ENCODE measurements at places on chromosomes 16 and 17. TPM values are rescaled to one million over a fixed set of nuclear protein-coding genes. Genes with fewer than 3 reads are reported as not detected.

GRCh38 chr17:11302401-11303186, 61.6 kb downstream of the SHISA6 start:
- H3K27me3 ChIP-seq: no peaks in the 10 kb centered on the region
- no peak for DNase-seq
- no peaks in the 10 kb centered on the region for H3K4me1 ChIP-seq
- peaks cover 6% of the 10 kb centered on the region for H3K36me3 ChIP-seq
- no peak overlapping the region for H3K27ac ChIP-seq

GRCh38 chr16:30830072-30830417, 43.0 kb upstream of the ZNF629 start:
- DNase-seq: no peak
- no peaks in the 10 kb centered on the region for H3K4me1 ChIP-seq
- no peak overlapping the region for H3K27ac ChIP-seq
- peaks cover 5% of the 10 kb centered on the region for H3K27me3 ChIP-seq

DNA sequence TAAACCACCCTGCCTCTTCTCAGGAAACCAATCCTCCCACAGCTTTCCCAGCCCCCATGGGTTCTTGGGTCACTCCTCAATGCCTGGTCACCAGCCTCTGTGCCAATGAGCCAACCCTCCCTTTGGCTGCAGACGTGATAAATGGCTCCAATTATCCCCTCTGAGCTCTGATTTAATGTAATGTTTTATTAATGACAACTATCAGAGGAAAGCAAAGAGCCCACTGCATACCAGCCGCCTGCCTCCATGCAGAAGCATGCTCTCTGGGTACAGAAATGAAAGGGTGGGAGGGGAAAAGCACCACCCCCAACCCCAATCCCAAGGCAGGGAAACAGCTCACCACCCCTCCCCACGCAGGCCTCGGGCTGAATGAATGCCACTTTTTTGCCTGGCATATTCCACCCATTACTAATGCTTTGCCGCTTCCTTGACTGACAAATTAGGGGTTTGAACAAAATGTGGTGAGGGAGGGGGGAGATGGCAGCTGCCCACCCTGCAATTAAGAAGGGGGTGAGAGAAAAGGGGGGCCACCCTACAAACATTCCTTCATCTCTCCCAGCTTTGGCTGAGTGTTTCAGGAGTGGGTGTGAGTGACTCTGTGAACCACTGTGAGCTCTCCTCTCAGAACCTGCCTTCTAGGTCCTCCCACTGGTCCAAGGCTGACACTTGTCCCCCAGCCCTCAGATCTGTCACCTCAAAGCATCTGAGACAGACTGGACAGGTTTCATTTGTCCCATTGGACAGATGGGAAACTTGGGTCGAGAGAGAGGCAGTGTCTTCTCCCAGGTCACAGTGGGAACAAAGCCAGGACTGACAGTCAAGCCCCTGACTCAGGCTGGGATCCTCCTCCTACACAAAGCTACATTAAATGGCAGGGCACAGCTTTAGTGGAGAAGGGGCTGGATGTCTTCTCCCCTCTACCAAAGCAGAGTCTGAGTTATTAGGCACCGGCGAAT, 161.5 kb downstream of the TMEM132E start:
- no peak overlapping the region for H3K4me3 ChIP-seq
- H3K27ac ChIP-seq: no peak overlapping the region
- no peaks in the 10 kb centered on the region for H3K4me1 ChIP-seq
- H3K27me3 ChIP-seq: no peaks in the 10 kb centered on the region

DNA sequence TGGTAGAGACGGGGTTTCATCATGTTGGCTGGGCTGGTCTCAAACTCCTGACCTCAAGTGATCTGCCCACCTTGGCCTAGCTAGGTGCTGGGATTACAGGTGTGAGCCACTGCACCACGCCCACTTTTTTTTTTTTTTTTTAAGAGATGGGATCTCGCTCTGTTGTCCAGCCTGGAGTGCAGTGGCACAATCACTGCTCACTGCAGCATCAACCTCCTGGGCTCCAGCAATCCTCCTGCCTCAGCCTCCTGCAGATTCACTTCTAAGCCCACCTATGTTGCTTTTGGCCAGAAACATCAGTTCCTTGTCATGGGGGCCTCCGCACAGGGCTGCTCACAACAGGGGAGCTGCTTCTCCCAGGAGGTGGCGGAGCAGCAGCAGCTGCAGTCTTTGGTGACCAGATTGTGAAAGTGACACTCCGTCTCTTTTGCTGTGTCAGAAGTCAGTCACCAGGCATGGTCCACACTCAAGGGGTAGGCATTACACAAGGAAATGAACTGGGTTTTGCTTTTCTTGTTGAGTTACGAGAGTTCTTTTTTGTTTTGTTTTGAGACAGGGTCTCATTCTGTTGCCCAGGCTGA, 4.5 kb upstream of the NME4 start:
- H3K4me1 ChIP-seq: peaks cover 10% of the 10 kb centered on the region
- DNase-seq: no peak
- no peak overlapping the region for H3K27ac ChIP-seq
- no peaks in the 10 kb centered on the region for H3K36me3 ChIP-seq
- peaks cover 3% of the 10 kb centered on the region for H3K27me3 ChIP-seq

DNA sequence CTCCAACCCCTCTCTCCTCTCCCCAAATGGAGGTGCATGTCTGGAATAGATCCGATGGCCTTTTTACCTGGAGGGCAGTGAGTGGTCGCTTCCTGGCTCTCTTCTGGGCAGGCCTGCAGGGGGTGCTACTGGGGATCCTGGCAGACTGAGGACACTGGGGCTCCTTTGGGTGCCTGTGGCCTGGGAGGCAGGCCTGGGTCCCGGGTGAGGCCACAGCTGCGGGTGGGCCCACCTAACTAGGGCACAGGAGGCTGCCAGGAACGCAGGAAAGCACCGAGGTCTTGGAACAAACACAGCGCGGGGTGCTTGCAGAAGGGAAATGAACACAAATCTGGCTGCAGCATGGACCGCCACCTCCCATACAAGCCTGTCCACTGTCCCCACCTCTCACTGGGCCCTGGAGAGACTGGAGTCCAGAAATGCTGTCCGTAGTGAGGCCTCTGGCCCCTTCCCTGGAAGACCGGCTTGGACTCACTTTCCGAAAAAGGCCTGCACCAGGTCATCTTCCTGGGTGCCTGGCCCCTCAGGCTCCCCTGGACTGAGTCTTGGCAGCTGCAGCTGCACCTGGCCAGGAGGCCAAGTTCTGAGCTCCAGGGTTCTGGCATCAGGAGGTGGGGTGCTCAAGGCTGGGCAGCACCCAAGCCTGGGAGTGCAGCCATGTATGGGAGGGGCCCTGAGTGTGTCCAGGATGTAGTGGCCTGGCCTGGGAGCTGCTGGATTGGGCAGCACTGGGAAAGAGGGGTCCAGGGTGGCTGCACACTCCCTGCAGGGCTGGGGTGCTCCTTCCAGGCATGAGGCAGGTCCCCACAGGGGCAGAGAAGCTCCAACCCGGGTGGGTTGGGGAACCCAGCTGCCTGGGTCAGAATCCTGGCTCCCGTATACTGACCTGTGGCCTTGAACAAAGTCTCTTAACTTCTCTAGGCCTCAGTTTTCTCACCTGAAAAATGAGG, 195.1 kb downstream of the IRF8 start:
- H3K27me3 ChIP-seq: peaks cover 7% of the 10 kb centered on the region
- no peak overlapping the region for H3K4me3 ChIP-seq
- H3K27ac ChIP-seq: no peak overlapping the region

DNA sequence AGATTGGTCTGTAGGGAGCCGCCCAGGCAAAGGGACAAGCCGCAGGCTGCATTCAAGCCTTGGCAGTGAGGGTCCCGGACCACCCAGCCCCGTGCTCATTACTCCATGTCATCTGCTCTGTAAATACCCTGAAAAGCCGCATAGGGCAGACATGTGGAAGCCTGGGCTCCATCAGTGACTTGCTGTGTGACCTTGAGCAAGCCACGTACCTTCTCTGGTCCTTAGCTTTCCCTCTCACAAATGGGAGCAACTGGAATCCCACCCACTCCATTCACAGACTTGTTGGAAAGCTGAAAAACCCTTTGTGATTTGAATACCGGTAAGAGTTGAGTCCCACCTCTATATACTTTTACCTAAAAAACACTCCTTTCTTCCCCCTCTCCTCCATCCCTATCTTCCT, 11.9 kb downstream of the CAMKK1 start:
- H3K4me1 ChIP-seq: peaks cover 54% of the 10 kb centered on the region
- H3K36me3 ChIP-seq: no peaks in the 10 kb centered on the region
- no peak for DNase-seq
- H3K4me3 ChIP-seq: no peak overlapping the region
- H3K27me3 ChIP-seq: peaks cover 12% of the 10 kb centered on the region
- peak overlapping the region; percentile 28 for H3K27ac ChIP-seq

- H3K36me3 ChIP-seq: no peaks in the 10 kb centered on the region
- no peaks in the 10 kb centered on the region for H3K4me1 ChIP-seq
- no peak overlapping the region for H3K27ac ChIP-seq
- H3K4me3 ChIP-seq: no peak overlapping the region
- H3K27me3 ChIP-seq: peaks cover 4% of the 10 kb centered on the region
Observed at GRCh38 chr16:78633551-78633950, 534.1 kb downstream of the WWOX start.

DNA sequence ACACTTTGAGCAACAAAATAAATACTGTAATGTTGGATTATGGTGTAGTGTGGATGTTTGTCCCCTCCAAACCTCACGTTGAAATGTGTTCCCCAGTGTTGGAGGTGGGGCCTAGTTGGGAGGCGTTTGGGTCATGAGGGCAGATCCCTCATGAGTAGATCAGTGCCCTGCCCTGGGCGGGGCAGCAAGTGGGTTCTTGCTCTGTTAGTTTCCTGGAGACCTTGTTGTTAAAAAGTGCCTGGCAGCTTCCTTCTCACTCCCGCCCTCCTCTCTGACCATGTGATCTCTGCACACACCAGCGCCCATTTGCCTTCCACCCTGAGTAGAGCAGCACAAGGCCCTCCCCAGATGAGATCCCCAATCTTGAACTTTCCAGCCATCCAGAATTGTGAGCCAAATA, 67.7 kb downstream of the MPRIP start:
- H3K36me3 ChIP-seq: no peaks in the 10 kb centered on the region
- peak overlapping the region; percentile 41 for H3K27ac ChIP-seq
- DNase-seq: no peak
- peaks cover 9% of the 10 kb centered on the region for H3K27me3 ChIP-seq

The GAST gene
- not detected for total RNA-seq

GRCh38 chr16:76303637-76304314, 26.6 kb downstream of the CNTNAP4 start:
- no peak overlapping the region for H3K27ac ChIP-seq
- H3K4me1 ChIP-seq: no peaks in the 10 kb centered on the region
- H3K36me3 ChIP-seq: no peaks in the 10 kb centered on the region
- no peak for DNase-seq

GRCh38 chr17:16444258-16444886, 29.0 kb downstream of the TRPV2 start:
- H3K4me3 ChIP-seq: peak overlapping the region; percentile 71
- DNase-seq: peak; percentile 69
- H3K27ac ChIP-seq: peak overlapping the region; percentile 93

- H3K4me1 ChIP-seq: no peaks in the 10 kb centered on the region
- no peak overlapping the region for H3K4me3 ChIP-seq
- H3K27me3 ChIP-seq: peaks cover 3% of the 10 kb centered on the region
- H3K27ac ChIP-seq: no peak overlapping the region
- no peak for DNase-seq
Observed at GRCh38 chr17:65345261-65346005, 208.3 kb downstream of the RGS9 start.

DNA sequence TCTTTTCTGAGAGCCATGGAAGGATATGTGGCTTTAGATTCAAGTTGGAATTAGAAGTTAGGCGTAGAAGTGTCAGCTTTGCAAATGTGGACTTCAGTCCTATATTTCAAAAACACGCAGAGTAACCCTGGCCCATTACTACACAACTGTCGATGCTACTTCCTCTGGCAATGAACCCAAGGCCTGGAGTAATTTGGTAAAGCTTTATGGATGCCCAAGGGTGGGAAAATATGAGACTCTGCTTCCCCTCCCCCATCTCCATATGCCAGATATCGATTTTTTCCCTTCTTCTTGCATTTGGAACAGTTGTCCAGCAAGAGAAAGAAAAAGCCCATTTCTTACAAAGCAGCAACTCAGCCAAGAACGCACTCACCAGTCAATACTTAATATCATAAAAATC, 2.9 kb upstream of the MAP1LC3B start:
- peak overlapping the region; percentile 97 for H3K27ac ChIP-seq
- peaks cover 35% of the 10 kb centered on the region for H3K4me1 ChIP-seq
- no peak for DNase-seq
- H3K36me3 ChIP-seq: no peaks in the 10 kb centered on the region
- H3K4me3 ChIP-seq: peak overlapping the region; percentile 77

DNA sequence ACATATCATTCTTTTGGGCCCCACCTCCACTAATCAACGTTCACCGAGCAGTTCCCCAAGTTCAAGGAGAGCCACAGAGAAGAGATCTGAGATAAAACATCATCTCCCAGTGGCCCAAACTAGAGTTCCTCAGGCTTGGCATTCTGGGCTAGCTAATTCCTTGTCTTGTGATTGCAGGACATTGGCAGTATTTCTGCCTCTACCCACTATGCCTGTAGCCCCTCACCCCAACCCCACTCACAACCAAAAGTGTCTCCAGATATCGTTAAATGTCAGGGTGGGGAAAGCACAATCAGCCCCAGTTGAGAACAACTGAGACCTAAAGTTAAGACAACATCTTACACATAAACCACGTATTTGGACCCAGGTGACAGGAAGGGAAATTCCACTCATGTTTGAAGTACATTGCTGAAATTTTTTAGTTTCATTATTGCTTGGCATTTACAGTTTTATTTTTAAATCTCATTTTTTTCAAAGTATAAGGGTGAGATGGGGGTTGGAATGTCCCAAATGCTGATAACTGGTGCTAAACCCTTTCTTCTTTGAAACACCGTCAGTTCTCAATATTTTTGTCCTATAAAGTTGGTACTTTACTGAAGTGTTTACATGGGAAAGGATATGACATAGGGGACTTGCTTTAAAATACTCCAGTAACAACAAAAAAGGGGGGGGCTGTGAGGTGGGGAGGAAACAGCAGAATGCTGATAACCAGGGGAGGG, 13.6 kb downstream of the ZC3H7A start:
- peak overlapping the region; percentile 96 for H3K27ac ChIP-seq
- no peak for DNase-seq
- H3K4me3 ChIP-seq: no peak overlapping the region
- H3K27me3 ChIP-seq: peaks cover 6% of the 10 kb centered on the region
- no peaks in the 10 kb centered on the region for H3K36me3 ChIP-seq

DNA sequence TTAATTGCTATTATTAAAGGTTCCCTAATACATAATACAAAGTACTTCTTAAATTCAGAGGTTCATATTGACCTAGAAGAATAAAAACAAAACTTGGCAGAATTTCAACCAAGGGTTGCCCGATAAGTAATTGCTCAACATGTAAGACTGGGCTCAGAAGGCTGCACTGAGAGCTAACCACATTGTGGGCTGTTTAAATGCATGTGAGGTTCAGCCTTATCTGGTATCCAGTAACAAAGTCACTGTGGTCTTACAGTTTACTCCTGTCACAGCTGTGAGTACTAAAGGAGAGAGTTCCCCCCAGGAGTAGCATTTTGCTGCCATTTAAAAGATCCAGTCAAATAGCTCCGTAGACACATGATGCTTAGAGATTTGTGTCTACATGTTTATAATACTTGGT, 1.6 kb upstream of the DHRS11 start:
- peaks cover 2% of the 10 kb centered on the region for H3K4me1 ChIP-seq
- peaks cover 2% of the 10 kb centered on the region for H3K27me3 ChIP-seq
- DNase-seq: no peak
- no peak overlapping the region for H3K27ac ChIP-seq

The TRPV2 gene
- total RNA-seq: 27.0 TPM
